NK-92 treated with Interleukin-12 subunit alpha and Interleukin-12 subunit beta, amount 100 ng/mL, for 24 hours (cell line): ENCODE measurements at places on chromosomes 5 and 9.

DNA sequence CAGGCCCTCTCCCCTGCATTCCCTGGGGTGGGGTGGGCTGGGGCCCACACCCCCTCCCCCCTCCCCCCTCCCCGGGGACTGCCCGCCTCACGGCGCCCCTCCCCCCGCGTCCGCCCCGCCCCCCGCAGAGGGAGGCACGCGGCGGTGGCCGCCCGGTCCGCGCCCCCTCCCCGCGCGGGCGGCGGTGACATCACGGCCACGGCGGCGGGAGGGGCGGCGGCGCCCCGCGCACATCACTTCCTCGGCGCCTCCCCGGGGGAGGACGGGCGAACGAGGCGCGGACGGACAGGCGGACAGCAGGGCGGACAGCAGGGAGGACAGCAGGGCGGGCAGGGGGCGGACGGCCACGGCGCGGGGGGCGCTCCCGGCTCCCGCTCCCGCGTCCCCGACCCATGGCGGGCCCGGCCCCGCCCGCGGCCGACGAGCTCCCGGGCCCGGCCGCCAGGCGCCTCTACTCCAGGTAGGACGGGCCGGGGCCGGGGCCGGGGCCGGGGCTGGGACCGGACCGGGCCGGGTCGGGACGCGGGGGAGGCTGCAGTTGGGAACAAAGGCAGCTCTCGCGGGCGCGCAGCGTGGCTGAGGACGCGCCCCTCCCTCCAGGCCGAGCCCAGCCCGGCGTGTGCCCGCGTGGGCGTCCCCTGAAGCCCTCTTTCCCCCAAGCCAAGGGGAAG, at the start of gene GPSM1:
GPSM1 (plus strand) TSS at position 236 of the 671 bp plus-strand sequence; CDS start at position 393, 157 bp downstream.
- DNase-seq, result no peak

DNA sequence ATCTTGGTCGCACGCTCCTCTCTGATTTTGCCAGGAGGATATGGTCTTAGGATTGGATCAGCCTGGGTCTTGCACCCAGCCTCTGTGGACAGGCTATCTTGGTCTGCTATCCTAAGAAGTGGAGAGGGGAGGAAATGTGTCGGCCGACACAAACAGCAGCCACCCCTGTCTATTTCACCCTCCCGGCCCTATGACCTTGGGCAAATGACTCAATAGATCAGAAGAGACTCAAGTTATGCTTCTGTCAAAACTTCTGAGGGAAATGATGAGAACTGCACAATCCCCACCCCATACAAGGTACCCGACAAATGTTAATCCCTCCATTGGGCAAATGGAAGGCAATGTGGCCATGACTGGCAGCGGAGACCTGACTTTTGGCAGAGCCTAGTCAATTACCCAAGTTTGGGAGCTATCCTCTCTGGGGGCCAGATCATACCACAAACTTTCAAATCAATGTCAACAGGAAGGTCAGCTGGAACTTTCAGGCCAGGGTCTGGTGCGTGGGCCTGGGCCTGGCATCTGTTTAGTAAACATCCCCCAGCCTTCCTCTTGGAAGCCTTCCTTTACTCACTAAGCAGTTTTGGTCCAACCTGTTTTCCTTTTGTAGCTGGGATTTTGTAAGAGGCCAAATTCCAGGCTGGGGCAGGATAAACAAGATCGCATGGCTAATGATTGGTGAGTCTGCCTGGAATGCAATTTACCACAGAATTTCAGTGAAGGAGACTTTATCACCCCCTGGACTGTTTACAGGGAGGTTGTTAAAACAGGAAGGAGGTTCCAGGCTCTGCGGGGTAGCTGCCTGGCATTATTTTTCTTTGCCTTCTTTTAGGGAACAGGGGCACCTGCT, 64.2 kb upstream of the CPEB4 start:
- no peak for DNase-seq

DNA sequence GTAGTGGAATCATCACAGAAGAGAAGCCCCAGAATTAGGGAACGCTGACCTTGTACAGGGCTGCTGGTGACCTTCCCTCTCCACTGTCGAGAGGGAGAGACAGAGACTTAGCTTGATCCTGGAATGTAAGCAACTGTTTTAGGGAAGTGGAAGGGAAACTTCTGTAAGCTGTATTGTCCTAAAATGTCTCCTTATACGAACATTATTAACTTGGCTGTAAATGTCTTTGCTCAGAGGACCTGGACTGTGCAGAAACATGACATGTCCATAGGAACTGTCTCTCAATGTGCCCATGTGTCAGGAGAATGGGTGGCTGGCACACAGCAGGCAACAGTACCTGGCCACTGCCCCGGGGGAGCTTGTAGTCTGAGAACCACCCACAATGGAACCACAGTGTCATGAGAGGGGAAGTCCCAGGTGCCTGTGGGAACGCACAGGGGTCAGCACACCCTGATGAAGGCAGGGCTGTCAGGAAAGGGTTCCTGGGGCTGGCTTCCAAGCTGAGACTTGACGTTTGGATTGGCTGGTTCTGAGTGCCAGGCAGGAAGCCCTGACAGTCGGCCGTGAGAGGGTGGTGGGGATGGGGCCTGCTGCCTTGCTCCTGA, 34.0 kb downstream of the DAP start:
- DNase-seq, result no peak

GRCh38 chr9:33468215-33468730, 5.5 kb downstream of the NOL6 start:
- no peak for DNase-seq

DNA sequence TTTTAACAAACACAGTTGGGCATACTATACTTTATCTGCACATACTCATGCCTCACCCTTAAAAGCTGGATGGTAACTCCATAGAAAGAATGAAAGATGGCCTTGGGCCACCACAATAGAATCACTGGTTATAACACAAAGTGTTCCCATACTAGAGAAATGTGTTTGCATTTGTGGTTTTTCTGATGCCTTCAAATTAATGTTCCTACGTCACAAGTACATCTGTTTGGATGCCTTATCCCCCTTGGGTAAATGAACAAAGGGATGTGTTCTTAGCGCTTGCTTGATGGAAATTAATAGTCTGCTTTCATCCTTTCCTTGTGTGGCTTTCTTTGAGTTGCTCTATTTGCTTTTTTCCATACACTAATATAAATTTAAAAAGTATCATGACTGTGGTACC, 291.1 kb upstream of the PDE4D start:
- no peak for DNase-seq

DNA sequence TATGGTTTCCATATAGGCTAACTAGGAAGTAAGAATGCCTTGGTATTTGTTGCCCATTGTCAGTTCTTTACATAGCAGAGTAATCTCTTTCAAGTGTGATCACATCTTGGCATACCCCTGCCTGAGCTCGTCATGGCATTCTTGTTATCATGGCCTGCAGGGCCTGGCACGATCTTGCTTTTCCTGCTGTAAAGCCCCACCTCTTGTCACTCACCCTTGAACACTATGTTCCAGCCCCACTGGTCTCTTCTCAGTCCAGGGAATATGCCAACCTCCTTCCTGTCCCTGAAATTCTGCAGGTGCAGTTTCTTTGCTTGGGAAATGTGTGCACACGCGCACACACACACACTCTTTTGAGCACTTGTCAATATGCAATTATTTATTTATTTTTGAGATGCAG, 250.2 kb upstream of the DMRT1 start:
- no peak for DNase-seq

GRCh38 chr5:151699071-151699901, 12.6 kb upstream of the SPARC start:
- DNase-seq, result no peak

- no peak for DNase-seq
These were observed 25.7 kb upstream of the C5orf47 start for GRCh38 chr5:173963182-173963838.

DNA sequence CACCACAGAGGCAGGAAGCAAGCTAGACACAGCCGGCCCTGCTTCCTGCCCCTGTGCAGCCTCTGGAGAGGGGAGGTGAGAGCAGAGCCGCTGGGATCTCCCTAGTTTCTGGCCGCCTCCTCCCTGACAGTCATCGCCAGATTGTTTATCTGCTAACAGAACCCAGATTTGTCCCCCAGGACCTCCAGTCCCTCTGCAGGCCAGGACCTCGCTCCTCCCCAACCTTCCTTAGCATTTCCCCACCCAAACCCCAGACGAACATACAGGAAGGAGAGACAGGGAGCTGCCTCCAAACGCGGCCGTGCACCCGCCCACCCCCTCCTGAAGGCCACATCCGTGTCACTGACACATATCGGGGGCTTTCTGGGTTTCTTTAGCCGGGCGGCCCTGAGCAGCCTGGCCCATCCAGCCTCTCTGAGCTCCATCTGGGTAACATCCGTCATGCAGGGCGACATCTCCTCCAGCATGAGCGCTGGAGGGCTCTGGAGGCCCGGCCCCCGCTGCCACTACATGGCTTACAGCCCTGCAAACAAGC, 47.5 kb downstream of the DBH start:
- DNase-seq, result no peak

DNA sequence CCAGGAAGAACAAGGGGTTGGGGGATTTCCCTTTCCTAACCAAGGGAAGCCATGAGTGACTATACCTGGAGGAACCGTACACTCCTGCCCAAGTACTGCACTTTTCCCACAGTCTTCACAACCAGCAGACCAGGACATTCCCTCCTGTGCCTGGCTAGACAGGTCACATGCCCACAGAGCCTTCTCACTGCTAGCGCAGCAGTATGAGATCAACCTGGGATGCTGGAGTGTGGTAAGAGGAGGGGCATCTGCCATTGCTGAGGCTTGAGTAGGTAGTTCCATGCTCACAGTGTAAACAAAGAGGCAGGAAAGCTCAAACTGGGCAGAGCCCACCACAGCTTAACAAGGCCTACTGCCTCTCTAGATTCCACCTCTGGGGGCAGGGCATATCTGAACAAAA, 35.9 kb downstream of the SAXO1 start:
- no peak for DNase-seq

- DNase-seq, result no peak
These were observed 1.2 kb upstream of the IL11RA start for GRCh38 chr9:34650816-34651215.

DNA sequence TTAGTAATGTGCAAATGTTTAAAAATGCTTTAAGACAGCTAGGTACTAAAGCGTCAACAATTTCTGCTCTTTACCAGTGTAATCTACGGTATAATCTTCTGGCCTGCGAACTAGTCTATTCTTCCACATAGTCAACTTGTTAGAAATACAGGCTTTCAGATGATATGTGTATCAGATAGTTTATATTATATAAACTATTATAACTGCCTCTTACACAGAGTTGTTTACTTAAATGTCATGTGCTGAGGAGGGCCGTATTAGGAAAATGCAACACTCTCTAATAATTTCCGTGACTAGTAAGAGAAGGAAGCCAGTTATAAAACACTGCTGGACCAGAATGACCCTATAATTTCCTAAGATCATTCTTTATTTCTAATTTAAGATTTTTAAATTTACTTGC, 63.6 kb downstream of the WDR41 start:
- DNase-seq, result no peak

DNA sequence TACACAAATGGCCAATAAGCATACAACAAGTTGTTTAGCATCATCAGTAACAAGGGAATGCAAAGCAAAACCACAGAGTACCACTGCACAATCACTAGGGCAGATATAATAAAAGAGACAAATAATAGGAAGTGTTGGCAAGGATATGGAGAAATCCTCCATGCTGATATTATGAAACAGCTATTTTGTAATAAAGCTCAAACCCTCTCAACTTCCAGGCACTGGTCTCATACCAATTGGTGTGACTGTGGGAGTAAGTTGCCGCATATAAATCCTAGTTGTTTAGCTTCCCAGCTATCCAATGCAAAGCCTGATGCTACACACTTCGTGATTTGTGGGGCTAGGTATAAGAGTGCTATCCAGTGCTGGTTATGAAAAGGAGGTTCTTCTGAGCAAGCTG, 88.6 kb downstream of the SMIM23 start:
- DNase-seq, result no peak

DNA sequence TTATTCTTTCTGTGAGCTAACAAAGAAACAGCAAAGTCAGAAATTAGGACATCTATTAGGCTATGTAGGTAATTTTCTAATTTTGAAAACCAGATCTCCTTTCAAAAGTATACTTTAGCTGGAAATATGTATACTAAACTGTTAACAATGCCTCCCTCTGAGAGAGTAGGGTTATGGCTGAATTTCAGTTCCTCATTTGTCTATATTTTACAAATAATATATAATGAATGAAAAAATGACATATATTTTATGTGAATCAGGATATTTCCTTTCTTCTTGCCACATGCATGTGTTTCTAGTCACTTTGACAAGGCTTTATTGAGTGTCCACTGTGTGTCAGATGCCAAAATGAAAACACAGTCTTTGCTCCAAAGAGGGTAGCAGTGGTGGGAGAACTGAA, 15.4 kb downstream of the HACD4 start:
- no peak for DNase-seq

DNA sequence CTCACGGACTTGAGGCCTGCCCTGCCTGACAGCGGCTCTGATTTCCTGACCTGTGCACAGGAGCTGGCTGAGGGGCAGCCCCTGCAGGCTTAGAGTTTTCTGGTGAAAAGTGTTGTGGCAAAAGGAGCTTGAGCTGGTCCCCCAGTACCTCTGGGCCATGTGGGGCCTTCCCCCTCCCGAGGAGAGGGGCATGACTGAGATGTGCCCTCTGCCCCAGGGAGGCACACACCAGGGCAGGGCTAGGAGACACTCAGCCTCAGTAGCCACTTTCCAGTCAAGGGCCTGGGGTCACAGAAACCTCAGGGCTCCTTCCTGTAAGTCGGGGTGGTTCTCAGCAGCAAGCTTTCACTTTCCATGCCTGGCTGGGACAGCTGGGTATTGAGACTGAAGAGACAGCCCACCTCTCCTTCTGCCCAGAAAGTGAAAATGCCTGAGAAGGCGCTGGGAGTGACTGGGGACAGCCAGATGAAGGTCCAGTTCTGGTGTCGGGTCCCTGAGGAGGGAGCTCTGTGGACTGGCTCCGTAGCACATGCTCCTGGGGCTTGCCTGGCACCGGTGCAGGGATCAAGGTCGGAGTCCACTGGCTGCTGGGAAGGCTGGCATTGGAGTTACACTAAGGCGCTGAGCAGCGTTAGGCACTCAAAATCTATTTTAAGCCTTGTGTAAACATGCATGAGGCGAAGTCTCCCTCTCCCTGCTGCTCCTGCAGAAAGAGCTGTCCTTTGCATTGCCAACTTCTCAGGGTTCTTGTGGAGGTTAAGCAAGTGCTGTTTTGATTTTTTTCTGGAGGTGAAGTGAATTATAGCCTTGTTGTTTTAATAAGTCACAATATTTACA, 394.9 kb downstream of the GADD45G start:
- DNase-seq, result peak; percentile 64

GRCh38 chr5:143148771-143149170, 254.7 kb downstream of the NR3C1 start:
- DNase-seq, result no peak

GRCh38 chr9:81622471-81623255, 66.7 kb downstream of the TLE1 start:
- no peak for DNase-seq

DNA sequence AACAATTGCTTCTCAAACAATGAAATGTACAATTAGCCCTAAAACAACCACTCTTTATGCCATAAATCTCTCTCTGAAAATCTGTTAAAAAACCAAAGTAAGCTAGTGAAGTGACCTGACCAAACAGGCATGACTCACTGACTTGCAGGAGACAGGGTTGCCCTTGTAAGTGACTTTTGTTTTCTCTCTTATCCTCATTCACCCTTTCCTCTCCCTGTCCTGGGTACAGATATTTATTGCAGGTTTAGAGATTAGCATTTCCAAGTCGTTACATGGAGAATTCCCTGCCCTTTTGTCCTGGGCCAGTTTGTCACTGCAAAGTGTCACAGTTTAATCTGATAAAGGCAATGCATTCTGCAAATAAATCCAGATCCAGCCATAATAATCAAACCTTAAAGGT, 484.2 kb downstream of the IRX1 start:
- no peak for DNase-seq
